Naive thymus-derived CD4-positive, alpha-beta T cell (primary cell): ENCODE measurements at places on chromosomes 4 and X.

DNA sequence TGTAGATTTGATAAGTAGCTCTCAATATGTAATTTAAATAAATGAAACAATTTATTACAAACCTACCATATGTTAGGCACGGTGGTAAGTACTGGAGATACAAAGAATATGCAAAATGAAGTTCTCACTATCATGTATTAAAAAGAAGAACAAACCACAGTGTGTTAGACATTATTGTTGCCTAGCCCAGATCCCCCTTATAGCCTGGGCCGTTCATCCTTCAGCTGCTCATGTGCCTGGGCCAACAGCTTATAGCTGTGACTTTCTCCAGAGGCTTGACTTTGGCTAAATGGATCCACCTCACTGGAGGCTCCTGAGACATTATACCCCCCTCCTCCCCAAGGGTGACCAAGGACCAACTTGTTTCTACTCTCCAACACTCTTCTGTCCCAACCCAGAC lies 29.8 kb upstream of the CCNG2 start:
- H3K36me3 ChIP-seq, result no peaks in the 10 kb centered on the region
- no peaks in the 10 kb centered on the region for H3K27me3 ChIP-seq
- peaks cover 7% of the 10 kb centered on the region for H3K4me1 ChIP-seq
- DNase-seq, result no peak
- no peak overlapping the region for H3K4me3 ChIP-seq

- no peak overlapping the region for H3K27ac ChIP-seq
- no peak overlapping the region for H3K4me3 ChIP-seq
- H3K4me1 ChIP-seq, result no peaks in the 10 kb centered on the region
- no peaks in the 10 kb centered on the region for H3K27me3 ChIP-seq
- no peak for DNase-seq
These were observed 139.5 kb downstream of the TBL1X start for GRCh38 chrX:9604111-9604907.

DNA sequence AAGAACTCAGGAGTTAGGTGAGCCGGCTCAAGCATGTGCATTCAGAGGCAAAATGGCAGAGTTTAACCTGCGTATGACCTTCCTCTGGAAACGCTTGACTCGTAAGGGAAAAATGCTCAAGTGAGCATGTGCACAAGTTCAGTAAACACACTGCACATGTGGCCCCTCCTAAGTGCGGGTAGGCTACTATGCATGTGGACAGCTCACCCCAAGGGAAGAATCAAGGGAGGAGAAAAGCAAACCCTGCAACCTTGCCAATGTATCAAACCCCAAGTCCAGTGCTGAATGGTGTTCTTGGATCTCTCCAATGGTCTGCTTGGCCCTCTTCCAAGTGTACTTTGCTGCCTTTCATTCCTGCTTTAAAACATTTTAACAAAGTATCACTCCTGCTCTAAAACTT lies 407.1 kb downstream of the ADAM29 start:
- H3K27ac ChIP-seq, result no peak overlapping the region
- no peak for DNase-seq
- no peaks in the 10 kb centered on the region for H3K4me1 ChIP-seq

GRCh38 chrX:40050532-40050931 lies 47.2 kb downstream of the BCOR start:
- H3K4me3 ChIP-seq, result no peak overlapping the region
- no peak for DNase-seq
- H3K36me3 ChIP-seq, result peaks cover 34% of the 10 kb centered on the region
- H3K4me1 ChIP-seq, result no peaks in the 10 kb centered on the region
- H3K27me3 ChIP-seq, result no peaks in the 10 kb centered on the region

DNA sequence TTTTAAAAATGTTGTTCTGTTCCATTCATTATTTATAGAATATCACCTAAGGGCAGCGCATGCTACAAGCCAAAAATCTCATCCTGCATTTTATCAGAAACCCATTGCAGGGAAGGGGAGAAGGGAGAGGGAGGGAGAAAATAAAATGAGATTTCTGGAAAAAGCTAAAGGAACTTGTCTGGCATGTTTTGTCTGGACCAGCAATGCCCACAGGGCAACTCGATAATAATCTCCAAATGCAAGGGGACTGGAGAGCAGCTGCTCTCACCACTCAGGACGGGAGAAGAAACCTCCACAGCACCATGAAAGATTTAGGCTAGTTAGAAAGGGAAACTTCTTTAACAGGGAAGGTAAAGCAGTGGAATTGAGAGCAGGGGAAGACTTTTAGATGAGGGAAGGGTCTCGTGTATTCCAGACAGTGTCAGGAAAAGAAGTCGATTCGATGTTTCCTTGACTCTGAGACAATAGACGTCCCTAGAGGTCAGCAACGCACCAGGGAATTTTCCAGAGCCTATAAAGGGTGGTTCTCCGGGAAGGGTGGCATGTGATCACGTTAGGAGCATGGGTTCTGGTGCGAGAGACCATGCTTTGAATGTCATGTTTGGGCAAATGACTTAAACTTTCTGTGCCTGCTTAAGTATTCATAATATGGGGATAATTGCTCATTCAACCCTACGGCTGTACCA lies 132.2 kb upstream of the NDP start:
- no peaks in the 10 kb centered on the region for H3K36me3 ChIP-seq
- no peak overlapping the region for H3K4me3 ChIP-seq
- H3K27ac ChIP-seq, result no peak overlapping the region
- no peaks in the 10 kb centered on the region for H3K27me3 ChIP-seq
